ENCODE measurements at places on chromosomes 11 and 22.

DNA sequence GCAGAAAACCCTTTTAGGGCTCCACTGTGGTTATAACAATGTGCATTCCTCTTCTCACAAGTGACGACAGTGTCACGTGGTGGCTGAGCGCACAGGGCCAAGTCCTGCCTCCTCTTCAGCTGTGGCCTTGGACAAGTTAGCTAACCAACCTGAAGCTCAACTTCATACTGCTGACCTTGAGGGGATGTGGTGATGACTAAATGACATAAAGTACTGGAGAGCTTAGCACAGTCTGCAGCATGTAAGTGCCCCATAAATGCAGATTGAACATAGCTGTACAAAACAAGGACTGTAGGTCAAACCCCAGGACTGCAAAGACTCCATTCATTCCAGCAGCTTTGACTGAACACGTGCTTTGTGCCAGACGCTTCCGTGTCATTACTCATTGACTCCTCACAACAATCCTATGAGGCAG, 20.1 kb upstream of the MRGPRX2 start:
- peak; percentile 68 for DNase-seq

- peak; percentile 68 for DNase-seq
Measured at GRCh38 chr11:27563201-27563600, 56.6 kb upstream of the LIN7C start.

DNA sequence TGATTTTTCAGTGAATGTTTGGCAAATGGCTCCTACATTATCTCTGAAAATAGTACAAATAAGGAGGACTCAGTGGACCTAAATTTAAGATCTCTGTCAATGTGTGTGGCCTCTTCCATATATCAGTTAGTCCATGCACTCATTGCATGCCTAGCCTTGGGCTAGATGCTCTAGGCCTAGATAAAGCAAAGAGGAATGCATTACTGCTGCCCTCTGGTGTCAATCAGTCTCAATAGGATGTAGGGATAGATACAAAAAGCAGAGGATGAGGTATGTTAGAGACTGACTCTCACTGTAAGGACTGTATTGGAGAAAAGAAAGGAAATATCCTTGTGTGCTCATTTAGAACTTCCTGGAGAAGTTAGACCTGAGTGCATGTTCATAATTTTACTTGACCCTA, 42.0 kb downstream of the MS4A2 start:
- DNase-seq = no peak

- no peak for DNase-seq
Measured at GRCh38 chr11:95520369-95521132, 269.0 kb downstream of the FAM76B start.

DNA sequence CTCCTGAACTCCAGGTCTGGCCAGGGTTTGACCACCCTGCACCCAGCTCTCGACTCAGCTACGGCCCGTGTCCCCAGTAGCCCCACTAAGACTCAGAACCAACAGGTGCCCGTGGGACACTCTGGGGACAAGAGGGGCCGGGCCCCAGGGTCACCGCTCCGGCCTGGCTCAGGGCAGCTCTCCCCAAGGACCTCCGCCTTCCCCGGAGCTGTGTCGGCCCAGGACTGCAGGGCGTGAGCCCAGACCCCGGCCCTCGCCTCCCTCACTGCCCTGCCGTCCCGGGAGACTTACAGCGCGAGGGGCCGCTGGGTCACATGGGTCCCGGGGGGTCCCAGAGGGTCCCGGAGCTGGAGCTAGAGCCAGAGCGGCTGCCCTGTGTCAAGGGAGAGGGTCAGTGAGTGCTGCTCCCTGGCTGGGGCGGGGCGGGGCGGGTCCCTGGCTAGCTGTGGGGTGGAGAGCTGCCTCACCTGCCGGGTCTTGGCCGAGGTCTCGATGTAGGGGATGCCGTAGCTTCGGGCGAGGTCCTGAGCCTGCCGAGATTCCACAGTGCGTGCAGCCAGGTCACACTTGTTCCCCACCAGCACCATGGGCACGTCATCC, 2.3 kb downstream of the HRAS start:
- no peak for DNase-seq

DNA sequence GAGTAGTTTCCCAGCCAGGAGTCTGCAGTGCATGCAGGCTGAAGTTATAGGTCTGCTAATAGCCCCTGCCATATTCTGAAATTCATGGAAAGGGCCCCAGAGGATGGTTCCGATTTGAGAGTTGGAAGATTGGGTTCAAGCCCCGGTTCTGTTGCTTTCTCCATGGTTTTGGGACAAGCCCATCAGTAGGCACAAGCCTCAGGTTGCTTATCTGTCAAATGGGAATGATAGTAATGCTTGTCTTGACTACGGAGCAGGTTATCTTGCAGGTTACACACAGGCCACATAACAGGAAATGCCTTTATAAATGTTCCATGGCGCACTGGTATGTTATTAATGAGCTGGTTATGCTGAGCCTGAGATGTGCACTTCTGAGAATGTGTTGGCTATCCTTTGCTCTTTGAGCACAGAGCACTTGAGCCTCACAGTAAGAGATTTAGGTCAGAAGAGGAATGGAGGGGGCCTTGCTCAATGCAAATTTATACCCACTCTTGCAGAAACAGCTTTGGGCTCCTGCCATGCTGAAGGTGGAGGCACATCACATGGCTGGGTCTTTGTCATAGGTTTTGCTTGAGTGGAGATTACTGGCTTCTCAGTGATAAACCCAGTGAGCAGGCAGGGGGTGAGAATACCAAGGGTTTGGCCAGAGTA, 47.1 kb downstream of the ZNRF3 start:
- no peak for DNase-seq
